T follicular helper cell (primary cell): ENCODE measurements at places on chromosomes 16 and 17.

GRCh38 chr16:83898463-83899271, at the start of gene MLYCD:
Gene MLYCD (plus strand): TSS chr16:83899115. CDS start chr16:83899145, 30 bp downstream.
- DNase-seq = peak; percentile 56

GRCh38 chr17:29709866-29710519, 87.3 kb upstream of the CORO6 start:
- DNase-seq = no peak

DNA sequence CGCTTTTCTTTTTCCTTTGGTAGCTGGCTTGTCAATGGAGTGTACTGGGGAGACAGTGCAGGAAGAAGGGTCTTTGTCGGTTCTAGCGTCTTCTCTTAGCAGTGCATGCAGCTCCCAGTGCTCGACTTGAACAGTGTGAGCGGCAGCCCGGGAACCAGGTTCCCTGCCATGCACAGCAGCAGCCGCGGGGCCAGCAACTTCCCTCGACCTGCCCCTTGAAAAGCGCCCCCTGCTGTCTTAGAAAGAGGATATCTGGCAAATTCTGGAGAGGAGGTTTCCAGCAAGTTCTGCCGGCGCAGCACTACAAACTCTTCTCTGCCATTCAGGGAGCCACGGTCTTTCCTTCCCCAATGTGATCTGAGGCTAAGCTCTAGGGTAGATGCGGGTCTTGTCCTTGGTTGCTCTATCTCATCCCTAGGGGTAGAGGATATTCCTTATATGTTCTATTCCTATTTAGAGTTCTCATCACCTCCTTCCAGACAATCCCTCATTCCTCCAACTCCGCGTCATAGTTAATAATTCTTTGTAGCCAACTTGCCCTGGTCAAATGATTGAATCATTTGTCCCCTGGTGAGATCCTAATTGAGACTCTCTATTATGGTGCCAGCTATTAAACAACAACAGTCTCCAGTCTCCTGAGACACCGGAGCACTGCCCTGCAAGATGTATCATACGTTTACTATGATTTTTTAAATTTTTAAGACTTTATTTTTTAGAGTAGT, 451.3 kb downstream of the PMP22 start:
- DNase-seq = peak; percentile 3

- no peak for DNase-seq
Observed at GRCh38 chr17:62866471-62866870, 58.4 kb upstream of the MARCHF10 start.

- no peak for DNase-seq
Observed at GRCh38 chr16:11302977-11303376, 21.8 kb upstream of the PRM1 start.

DNA sequence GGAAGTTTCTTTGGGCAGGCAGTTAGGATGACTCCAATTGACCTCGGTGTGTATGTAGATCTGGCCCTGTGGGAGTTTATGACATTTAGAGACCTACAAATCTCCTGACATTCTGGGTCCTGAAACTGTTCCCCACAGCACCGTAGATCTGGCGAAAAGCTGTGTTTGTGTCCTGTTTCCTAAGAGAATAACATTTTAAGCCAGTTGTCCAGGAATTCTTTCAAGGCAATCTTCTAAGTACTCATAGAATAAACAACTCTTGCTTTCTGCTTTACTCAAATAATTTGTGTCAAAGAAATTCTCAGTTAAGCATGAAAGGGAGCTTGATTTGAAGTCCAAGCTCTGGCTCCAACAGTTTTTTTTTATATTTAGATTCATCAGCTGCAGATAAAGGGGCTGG, 78.5 kb upstream of the ELAC2 start:
- DNase-seq = no peak

DNA sequence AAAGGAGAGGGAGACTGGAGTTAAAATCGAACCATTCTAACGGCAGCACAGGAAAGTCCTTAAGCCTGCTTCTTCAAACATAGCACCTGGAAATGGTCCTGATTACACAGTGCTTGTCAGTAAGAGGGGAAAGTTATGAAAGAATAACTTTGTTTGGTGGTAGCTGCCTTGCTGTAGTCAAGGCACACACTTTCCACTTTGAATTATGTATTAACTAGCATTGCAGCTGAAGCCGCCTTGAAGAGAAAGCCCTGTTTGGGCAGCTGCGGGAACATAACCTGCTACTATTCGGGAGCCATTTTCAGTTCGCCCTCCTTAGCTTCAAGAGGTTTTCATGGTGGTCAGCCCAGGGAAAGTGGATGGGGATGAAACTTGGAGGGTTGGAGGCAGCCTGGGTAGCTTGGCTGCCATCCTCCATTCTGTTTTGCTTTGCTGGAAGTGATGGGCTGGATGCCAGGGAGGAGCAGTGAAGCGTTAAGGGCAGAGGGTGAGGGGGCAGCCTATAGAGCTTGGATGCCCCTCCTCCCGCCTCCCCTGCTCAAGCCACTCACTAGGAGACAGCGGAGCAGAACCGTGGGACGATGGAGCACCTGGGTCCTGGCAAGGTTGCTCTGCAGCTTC, 5.3 kb upstream of the HAS3 start:
- DNase-seq = no peak

DNA sequence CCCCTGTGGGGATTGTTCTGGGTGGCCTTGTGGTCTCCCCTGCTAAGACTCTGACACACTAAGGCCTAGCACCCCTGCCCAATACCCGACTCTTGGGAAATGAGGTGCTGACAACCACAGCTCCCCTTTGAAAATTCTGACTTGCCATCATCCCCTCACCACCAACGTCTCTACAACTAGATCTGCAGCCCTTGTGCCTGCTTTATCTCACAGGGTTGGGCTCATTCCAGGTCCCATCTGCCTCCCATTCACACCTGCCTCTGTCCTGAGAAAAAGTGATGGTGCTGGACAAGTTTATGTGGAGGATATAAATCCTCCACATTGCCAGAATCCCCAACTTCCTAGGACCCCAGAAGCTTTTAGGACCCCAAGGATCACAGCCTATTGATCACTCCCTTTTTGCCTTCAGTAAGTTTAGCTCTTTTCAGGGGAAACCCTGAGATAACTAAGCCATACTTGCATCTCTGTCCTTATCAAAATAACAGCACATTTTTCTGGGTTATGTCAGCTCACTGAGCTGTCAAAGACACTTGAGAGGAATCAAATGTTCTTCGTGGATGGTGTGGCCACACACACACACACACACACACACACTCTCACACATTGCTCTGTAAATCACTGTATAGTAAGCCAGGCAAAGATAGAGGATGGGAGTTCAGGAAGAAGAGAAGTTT, 136.8 kb upstream of the CES5A start:
- DNase-seq = no peak

GRCh38 chr17:61587807-61588660, 3.0 kb downstream of the NACA2 start:
- no peak for DNase-seq

- DNase-seq = no peak
Observed at GRCh38 chr17:76345377-76345974, 8.2 kb downstream of the PRPSAP1 start.

DNA sequence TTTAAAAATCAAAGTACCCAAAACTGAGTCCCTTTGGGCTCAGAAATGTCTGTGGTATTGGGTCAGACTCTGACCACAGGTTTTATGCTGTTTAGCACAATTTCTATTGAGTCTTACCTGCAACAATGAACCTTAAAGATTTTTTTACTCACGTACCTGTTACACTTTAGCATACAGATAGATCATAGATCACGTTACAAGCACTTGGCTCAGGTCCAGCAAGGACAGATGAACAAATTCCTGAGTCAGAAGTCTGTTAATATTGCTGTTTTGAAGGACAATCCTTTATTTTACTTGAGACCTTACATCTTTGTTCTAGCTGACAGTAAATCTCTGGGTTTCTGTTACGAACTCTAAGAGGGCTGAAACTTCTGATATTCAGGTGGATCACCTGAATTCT, 12.8 kb downstream of the SLC7A6OS start:
- no peak for DNase-seq

DNA sequence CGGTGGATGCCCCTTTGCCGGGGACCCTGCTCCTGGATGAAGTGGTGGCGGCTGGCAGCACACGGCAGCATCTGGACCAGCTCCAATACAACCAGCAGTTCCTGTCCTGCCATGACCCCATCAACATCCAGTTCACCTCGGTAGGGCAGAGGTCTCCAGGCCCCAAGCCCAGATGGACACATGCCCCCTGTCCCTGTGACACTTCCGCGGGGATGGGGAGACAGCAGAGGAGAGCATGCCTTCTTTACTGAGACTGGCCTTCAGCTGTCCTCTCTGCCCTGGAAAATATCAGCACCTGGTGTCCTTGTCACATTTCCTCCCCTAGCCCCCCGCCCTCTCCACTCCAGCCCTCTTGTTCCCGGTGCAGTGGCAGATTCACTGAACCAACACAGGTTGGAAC, 6.2 kb downstream of the CHAD start:
- no peak for DNase-seq

- DNase-seq = no peak
Observed at GRCh38 chr17:50263331-50264262, 10.7 kb upstream of the TMEM92 start.

- DNase-seq = no peak
Observed at GRCh38 chr16:76705892-76706291, 428.7 kb downstream of the CNTNAP4 start.

DNA sequence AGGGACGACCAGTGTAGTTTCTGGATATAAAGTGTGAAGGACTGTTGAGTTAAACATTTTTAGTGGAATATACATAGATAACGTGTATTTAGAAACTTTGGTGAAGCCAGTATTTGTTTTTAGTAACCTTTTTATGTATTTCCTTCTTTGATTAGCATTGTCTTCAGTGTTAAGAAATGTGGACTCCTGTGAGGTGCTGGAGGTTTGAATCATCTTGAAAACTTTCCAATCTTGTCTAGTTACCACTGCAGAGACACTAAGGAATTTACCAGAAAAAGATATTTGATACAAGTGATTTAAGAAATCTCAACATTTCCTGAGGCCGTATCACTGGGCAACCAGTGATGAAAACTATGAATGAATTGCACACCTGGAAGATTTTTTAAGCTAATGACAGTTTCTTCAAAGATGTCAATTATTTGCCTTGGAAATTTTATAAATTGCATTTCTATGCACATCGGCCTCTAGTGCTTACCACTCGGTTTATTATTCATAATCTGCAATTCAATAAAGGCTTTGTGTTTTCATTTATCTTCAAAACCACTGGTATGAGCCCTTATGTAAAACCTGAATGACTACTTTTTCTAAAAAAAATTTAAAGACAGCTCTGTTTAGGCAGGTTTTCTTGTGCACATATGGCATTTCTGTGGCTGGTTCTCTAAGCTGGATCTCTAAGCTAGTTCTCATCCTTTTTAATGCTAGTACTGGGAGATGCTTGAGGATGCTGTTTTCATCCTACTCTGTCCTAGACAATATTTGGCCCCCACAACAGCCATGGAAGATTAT, 31.4 kb upstream of the ADCY7 start:
- DNase-seq = no peak

DNA sequence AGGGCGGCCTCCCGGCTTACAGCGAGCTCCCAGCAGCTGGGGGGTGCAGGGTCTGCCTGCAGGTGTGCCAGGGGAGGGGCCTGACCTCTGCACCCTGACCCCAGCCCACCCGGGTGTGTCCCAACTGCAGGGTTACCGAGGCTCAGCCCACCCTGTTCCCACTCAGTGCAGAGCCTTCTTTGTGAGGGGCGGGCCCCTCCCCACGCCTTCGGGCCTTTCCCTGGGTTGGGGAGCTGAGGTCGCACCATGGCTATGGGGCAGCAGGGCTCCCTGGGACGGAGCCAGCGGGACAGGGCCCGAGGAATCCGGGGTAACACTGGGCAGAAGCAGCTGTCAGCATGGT, 17.1 kb downstream of the CACNA1H start:
- DNase-seq = no peak

- peak; percentile 84 for DNase-seq
Observed at GRCh38 chr17:7857713-7858521, at the start of gene CYB5D1. Gene CYB5D1 (plus strand): TSS chr17:7858003. CDS start chr17:7858135, 132 bp downstream.
